ENCODE measurements at places on chromosomes 2 and 18.

GRCh38 chr2:71458413-71459083, 5.2 kb downstream of the DYSF start:
- no peak for DNase-seq

- DNase-seq = no peak
Observed at GRCh38 chr2:12429779-12430406, 286.8 kb upstream of the TRIB2 start.

DNA sequence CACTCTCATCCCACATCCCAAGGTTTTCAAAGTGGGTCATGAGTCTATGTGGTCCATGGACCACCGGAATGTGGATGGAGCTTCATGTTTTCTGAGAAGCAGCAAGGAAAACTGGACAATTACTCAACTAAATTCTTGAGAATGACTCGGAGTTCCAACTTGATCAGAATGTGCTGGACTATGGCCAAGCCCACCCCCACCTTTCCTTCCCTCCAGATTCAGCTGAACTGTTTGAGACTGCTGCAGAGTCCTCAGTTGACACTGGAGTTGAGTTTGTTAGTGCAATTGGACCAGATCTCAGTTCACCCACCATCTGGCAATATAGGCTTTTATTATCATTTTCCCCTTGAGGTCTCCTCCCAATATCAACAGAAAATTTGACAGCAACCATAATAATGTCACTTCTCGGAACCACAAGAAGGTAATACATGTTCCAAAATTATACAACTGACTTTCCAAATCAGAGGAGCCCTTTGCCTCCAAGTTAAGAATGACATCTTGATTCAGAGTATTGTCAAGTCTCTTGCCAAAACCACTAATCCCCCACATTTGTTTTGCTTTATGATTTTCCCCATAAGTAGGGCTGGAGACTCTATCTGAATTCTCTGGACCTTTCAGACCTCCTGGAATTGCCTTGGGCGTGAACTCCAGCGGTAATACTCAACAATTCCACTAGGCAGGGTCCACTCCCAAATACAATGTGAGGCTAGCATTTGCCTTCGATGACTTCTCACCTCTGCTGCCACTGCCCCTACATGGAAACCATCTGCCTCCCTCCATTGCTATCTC, 8.8 kb downstream of the COL4A4 start:
- DNase-seq = no peak

DNA sequence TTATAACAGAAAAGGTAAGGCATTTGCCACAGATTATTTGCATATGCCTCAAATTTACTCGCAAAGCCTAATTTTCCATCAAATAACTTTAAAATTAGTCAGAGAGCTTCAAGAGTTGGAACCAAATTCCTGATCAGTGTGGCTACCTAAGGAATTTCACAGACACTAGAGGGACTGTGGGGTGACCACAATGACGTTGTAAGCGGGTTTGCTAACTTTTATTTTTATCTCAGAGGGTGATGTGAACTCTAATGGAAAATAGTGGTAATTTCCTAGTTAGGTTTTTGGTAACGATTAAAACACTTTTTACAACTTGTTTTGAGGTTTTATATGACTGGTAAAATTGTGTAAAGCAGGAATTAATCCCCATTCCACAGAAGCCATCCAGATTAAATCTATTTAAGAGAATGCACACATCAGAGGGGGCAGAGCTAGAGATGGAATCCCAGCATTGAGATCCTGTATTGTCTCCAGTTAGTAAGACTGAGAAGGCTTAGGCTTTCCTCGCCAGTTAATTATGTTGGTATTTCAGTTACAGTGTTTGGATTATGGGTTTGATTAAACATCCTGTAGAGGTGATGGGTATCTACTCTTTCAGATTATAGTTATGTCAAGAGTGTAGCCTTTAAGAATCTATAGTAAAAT, 129.0 kb downstream of the GPD2 start:
- DNase-seq = no peak

DNA sequence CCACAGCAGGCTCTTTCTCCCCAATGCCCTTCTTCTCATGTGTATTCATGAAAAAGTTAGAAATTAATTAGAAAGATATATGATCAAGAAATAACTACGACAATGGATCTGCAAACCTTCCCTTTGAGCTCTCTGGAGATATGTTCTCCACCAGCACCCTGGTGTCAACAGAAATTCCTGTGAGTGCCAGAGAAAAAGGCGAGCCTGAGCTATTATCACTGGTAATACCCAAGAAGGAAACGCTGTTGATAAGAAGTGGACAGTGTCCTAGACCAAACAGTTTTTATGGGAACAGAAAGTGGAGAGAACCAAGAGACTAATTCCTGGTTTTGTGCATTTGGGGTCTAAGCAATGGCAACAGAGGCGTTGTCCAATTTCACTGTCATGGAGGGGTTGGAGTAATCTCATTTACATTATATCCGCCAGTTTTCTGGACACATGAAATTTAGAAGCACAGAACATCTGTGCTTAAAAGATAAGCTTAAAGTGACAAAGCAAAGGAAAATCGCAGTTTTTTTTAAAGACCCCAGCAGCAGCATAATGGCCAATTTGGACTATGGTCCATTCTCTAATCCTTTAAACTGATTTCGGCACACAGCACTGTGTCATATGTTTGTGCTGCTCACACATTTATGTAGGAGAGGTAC, 47.2 kb upstream of the CDC42EP3 start:
- DNase-seq = no peak

DNA sequence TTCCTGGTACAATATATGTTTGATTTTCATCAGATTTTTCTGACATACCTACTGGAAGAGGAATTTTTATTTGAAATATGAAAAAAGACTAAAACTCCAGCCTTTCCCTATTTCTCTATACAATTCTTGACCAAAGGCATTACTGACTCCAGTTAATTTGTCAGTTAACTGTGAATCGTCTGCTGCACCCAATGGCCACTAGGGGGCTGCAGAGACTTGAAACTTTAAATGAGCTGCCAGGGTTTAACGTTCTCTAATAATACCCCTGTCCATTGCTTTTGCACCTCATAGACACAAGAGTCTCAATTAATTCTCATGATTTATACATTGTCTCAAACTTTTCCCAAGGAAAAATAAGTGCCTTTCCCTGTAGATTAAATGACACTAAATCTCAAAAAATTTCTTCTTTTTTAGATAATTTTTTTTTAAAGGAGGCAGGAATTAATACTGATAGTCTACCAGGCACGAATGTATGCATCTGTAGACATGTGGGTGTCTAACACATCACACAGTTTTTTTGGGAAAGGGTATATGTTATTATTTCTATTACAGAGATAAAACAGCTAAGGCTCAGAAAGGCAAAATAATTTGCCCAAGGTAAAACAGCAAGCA, 1.8 kb upstream of the ALK start:
- no peak for DNase-seq

GRCh38 chr2:168740360-168740759, 62.1 kb upstream of the NOSTRIN start:
- no peak for DNase-seq

- DNase-seq = no peak
Observed at GRCh38 chr2:236353594-236353942, 89.4 kb upstream of the ASB18 start.

- no peak for DNase-seq
Observed at GRCh38 chr2:197205585-197206215, 104.9 kb downstream of the ANKRD44 start.

GRCh38 chr18:70981400-70982140, 692.7 kb downstream of the SOCS6 start:
- no peak for DNase-seq

DNA sequence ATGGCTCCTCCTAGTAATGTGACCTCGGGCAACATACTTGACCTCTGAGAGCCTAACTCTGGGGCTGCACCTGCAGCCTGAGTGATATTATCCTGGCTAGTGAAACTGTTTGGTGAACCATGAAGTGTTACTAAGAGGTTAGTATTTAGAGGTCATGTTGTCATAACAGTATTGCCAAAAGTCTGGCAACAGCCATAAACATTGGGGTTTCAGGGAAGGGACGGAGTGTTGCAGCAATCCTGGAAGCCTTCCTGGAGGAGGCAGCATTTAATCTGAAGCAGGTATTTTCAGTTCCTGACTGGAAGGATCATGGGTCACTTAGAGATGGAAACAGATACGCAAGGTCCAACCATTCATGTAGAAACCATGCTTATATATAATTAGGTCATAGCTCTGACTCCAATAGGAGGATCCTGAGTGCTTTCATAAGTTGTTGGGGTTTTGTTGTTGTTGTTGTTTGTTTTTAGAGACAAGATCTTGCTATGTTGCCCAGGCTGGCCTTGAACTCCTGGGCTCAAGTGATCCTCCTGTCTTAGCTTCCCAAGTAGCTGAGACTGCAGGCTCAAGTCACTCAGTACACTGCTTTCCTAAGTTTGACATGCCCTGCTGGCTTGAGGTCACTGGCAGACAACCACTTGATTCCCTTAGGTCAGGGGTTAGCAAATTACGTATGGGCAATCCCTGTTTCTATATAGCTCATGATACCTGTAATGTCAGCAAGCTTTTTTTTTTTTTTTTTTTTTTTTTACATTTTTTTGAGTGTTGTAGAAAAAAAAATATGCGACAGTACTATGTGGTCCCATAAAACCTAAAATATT, 21.5 kb downstream of the GPR39 start:
- no peak for DNase-seq

DNA sequence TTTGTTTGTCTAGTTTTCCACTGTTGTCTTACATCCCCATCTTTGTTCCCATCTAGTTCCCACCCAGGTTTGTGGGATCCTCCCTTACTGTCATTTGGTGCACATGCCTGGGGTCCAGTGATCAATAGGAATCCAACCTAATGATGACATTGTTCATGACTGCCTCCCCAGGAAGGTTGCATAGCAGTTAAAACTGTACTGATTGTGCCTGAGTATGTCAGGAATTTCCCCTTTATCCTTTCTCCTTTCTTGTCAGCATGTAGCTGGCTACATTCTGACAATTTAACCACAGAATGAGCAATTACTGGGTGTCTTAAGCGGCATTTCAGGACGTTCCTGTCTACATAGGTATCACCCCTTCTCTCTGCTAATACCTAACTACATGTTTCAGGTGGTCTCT, 653.0 kb downstream of the CNTNAP5 start:
- DNase-seq = no peak

GRCh38 chr2:193101591-193101990, 906.9 kb upstream of the TMEFF2 start:
- no peak for DNase-seq

Data from GOT3 (cell line).